NCI-H2171 treated with DMSO at 0.1 percent for 48 hours (cell line): ENCODE measurements at places on chromosomes 1 and 21.

GRCh38 chr21:45830221-45830640 lies 151.3 kb upstream of the COL6A1 start:
- DNase-seq = no peak

DNA sequence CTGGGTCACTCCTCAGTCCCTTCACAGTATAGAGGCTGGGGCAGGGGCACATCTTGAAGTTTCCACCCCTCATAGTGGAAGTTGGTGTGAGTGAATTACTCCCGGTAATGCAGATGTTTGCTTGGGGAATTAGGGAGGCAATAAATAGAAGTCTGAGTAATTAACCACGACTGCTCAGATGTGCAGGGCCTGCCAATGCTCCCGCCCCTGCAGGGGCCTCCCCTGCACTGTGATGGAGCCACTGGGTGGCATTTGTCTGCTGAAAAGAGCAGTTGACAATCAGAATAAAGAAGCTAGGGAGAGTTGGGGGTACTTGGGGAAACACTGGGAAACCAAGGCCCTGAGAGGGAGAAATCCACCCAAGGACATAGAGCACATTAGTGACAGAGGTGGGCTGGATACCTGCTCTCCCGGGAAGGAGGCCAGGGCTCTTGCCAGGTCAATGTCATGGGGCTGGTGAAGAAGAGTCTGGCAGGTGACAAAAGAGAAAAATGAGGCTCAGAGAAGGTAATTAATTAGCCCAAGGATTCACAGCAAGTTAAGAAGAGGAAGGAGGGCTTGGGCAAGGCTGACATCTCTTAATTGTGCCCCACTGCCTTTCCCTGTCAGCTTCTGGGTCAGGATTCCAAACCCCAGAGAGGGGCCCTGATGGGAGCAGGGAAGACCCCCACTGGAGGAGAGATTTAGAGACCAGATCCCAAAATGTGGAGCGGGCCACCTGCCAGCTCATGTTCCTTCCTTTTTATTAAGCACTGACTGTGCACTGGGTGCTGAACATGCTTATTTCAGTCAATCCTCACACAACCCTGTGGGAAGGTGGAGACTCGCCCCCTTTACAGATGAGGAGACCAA lies 436.2 kb downstream of the MATN1 start:
- no peak for DNase-seq

- no peak for DNase-seq
Measured at GRCh38 chr1:37257646-37258045, 216.7 kb upstream of the ZC3H12A start.

DNA sequence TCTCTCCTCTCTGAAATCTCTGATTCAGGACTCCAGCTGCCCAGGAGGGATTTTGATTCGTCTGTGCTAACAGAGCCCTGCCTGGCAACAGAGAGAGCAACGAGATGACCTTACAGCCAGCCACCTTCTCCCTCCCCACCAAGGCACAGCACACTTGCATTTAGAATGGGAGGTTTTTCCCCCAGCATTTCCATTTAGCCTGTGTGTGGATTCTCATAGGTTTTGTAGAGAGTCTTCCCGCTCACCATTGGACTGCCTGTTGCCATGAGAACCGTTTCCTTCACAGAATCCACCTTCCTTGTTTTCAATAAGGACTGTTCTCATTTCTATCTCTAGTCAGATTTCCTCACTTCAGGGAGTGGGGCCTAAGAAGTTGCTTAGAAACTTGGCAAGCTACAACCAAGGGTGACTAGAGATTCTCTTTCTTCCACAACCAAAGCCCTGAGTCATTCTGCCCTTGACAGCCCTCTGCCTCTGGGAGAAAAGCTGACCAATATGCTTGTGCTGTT lies 5.8 kb upstream of the IKBKE start:
- no peak for DNase-seq

- DNase-seq = no peak
Measured at GRCh38 chr21:28904961-28905435, 87.7 kb downstream of the LTN1 start.

- peak; percentile 32 for DNase-seq
Measured at GRCh38 chr1:203148127-203148526, 20.6 kb downstream of the ADORA1 start.

- DNase-seq = no peak
Measured at GRCh38 chr1:233909195-233909594, 4.7 kb downstream of the SLC35F3 start.

GRCh38 chr21:33205476-33205875 lies 24.3 kb upstream of the IFNAR2 start:
- no peak for DNase-seq

DNA sequence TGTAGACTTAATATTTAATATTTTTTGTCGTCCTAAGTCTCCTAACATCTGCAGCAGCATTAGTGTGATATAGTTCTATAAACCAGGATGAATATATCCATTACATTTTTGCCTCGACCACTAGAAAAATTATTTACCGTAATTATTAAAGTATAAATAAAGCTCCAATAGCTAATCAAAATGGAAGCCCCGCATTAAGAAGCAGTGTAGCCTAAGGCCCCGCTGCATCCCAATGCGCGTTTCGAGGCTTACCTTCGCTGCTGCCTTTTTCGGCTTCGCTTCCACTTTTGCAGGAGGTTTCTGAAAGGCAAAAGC lies 891 bp downstream of the HMGN1 start:
- DNase-seq = peak; percentile 37
